Iris pigment epithelial cell (primary cell): ENCODE measurements at places on chromosomes 5 and 9.

DNA sequence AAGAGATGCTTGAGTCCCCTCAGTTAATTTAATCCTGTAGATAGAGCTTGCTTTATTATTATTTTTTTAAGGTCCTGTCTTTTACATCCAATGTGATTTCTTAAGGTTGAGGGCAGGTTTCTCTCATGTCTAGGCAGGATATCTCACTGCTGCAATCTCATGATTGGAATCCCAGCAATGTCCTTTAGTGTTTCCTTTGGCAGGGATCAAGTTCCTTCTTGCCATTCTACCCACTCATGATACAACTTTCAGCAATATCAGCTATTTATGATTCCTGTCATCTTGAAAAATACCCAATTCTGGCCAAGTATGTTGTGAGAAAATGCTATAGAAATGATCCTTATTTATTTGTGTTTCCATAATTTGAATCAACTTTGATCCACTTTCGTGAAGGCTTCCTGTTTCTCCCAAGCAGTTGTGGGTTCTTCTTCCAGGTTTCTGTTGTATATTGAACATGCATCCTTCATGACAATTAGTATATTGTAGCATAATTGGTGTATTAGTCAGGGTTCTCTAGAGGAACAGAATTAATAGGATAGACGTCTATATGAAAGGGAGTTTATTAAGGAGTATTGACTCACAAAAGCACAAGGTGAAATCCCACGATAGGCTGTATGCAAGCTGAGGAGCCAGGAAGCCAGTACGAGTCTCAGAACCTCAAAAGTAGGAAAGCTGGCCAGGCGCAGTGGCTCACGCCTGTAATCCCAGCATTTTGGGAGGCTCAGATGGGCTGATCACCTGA is 18.4 kb upstream of the VPS13A start:
- peak; percentile 88 for DNase-seq

- DNase-seq = peak; percentile 87
Measured at GRCh38 chr5:128038643-128039042, 44.9 kb upstream of the SLC12A2 start.

- no peak for DNase-seq
Measured at GRCh38 chr9:135520916-135521607, at the start of gene LCN1. Gene LCN1 (plus strand): TSS chr9:135521440. CDS start chr9:135521498, 58 bp downstream.

- DNase-seq = no peak
Measured at GRCh38 chr9:70835323-70835722, 286.1 kb downstream of the TRPM3 start.

DNA sequence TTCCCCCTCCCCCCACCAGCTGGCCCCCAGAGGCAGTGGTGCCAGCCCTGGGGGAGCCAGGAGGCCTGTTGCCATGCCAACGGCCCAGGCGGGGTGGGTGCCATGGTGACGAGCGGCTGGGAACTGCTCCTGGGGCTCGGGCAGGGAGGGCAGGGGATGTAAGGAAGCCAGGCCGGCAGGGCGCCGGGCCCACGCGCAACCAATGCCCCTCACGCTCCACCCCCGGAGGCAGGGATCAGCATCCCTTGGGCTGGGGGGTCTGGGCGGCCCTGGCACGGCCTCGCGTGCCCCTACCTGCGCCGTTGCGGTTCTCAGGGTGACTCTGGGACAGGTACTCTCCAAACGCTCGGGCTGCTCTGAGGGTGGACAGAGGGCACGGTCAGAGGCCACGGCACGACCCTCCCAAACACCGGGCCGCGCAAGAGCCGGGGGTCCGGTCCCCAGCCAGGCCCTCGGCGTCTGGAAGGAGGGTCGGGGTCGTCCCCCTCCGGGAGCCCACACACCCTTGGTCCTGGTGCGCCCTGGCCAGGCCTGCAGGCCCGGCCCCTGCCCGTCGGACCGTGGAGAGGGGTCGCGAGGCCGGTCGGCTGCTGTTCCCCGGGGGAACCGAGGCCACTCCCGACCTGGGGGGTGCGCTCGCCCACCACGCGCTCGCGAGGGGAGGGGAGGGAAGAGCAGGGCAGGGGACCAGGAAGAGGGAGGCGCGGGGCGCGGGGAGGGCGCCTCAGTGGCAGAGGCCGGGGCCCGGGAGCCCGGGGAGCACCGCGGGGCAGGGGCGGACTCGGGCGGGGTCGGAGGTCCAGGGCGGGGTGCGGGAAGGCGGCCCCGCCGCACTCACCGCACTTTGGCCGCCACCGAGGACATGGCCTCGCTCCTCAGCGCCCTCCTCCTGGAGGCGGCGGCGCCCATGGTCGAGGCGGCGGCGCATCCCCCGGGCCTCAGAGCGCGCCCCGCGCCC is 661 bp downstream of the NSMF start:
- DNase-seq = no peak

GRCh38 chr9:114469091-114469853 is 36.0 kb downstream of the WHRN start:
- no peak for DNase-seq

GRCh38 chr9:38026021-38026809 is 42.8 kb downstream of the SHB start:
- peak; percentile 97 for DNase-seq

DNA sequence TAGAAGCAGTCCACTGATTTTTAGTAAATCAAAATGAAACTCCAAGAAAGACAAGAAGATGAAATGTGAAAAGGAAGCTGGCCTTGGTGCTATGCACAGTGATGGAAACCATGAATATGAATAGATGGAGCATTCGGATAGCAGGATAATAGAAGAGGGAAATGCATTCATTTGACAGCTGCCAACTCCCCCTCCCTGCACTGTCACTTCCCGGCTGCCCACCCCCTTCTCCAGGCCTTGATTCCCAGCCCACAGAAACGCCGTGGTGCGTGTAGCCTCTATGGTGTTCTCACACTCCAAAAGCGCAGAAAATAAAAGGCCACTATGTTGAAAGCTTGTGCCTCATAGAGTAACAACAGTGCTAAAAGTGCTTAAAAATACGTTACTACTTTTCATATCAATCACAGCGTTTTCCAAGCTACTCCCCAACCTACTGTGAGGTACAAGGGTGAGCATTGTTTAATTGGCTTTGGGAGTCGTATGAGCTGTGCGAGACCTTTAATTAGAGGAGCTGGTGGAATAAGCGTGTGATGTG is 26.1 kb upstream of the IFNK start:
- DNase-seq = no peak

DNA sequence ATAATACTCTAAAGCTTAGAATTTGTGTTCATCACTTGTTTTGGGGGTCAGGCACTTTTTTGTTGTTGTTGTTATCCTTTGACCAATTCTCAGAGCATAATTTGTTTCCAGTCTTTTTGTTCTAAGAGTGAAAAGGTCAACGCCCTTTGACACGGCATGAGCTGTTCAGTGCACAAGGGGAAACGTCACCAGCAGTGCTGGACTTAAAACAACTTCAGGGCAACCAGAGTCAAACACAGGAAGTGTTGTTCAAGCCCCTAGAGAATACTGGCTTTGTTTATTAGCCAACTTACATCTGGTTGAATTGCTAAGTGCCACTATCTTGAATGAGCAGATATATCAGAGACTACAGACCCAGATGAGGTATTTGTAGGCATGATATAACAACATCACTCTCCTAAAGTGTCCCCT is 368.9 kb downstream of the TMEM161B start:
- DNase-seq = no peak

DNA sequence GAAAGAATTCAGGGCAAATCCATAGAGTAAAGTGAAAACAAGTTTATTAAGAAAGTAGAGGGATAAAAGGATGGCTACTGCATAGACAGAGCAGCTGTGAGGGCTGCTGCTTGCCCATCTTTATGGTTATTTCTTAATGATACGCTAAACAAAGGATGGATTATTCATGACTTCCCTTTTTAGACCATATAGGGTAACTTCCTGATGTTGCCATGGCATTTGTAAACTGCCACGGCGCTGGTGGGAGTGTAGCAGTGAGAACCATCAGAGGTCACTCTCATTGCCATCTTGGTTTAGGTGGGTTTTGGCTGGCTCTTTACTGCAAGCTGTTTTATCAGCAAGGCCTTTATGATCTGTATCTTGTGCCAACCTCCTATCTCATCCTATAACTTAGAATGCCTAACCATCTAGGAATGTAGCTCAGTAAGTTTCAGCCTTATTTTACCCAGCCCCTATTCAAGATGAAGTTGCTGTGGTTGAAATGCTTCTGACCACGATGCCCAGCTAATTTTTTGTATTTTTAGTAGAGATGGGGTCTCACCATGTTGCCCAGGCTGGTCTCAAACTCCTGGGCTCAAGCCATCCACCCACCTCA is 42.1 kb downstream of the RFK start:
- no peak for DNase-seq

- DNase-seq = no peak
Measured at GRCh38 chr5:50653946-50654345, 12.5 kb upstream of the PARP8 start.

DNA sequence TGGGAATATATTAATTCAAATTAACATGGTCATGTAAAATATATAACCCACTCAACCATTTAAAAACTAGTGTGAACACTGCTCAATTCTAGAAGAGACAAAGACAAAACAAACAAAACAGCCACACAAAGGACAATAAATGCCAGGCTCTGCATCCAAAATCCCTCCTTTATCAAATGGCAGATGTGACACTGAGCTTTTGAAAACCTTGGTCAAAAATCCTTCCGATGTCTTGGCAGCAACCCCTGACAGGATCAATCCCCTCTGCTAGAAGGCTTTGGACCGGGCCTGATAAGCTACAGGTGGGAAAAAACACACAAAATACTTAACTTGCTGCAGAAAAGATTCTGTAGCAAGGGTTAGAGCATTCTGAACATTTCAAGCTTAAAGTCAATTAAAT is 61.5 kb downstream of the ZFR start:
- no peak for DNase-seq

DNA sequence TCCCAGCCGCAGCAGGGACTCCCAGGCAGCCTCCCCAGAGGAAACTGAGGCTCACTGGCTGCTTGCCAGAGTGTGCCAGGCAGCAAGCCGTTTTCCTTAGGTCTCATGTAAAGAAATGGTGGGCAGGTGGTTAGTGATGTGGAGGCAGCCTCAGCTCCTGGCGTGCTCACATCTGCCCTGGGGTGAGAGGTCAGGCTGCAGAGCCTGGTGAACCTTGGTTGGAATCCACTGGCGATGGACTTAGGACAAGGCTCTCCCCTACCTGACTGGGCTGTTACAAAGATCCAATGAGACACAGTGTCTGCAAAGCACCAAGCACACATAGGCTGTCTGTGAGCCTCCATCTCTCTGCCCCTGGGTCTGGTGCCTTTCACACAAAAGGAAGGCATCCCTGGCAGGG is 30.9 kb downstream of the LHX6 start:
- DNase-seq = no peak

GRCh38 chr5:110908848-110909247 is 162.7 kb upstream of the TSLP start:
- no peak for DNase-seq

GRCh38 chr5:124956471-124957029 is 210.1 kb upstream of the ZNF608 start:
- no peak for DNase-seq

DNA sequence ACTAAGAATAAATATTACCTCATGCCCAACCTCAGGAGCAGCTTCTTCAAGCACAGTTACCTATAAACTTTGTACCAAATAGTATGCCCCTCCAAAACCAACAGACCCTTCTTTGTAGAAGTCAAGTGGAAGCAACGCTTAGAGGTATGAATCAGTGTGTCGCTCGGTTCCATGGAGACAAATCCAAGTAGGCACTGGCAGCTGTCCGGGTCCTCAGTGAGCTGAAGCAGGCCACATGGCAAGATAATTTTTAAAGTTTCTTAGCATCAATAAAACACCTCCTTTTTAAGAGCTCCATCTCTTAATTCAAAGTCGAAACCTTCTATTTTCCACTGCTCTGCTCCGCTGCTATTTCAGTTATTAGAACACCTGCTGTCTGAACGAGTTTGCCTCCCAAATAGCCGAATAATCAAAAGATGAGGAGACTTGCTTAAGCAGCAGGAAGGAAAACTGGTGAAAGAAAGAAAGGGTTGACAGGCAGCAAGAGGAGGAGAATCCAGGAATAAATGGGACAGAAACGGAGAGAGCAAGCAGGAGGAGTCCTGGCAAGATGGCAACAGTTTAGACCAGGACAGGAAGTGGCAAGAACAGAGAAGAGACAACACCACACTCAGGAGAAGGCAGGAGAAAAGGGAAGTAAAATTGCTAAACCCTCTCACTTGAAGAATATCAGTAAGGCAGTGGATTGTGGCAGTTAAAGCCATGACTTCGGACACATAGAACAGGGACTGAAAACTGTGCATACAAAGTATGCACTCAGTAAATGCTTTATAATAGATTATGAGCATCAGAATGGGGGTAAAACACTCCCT is 65.0 kb downstream of the PPP2R2B start:
- no peak for DNase-seq

DNA sequence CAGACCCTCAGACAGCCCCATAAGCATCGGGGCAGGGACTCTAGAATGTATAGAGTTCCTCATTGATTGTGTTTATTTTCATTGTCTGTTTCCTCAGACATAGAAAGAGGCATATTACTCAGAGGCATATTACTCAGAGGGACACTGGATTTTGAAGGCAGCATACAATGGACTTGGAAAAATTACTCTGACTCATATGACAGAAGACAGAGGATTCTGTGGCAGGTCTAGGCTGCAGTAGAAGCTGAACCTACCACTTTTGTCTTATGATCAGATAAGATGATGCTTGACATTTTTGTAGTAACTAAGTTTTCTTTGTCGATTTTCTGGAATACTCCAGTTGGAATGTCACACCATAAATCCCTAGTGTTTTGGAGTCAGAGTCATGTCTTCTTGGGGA is 105.2 kb downstream of the ST8SIA4 start:
- DNase-seq = peak; percentile 39

DNA sequence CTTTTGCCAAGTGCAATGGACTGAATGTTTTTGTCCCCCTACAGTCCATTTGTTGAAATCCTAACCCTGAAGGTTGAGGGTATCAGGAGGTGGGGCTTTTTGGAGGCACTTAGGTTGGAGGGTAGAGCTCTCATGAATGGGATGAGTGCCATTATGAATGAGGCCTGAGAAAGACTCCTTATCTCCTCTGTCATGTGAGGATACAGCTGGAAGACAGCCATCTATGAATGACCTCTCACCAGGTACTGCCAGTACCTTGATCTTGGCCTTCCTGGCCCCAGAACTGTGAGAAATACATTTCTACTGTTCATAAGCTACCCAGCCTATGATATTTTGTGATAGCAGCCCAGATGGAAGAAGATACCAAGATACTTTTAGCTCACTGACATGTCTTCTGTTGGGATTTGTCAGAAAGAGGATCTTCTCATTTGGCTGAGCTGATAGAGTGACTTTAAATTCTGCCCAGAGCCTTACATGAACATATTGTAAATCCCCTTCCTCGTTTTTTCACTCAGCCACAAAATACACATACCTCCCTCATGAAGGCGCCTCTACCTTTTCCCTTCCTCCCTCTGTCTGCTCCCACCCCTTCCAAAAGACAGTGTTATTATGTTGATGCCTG is 256.4 kb downstream of the PDZD2 start:
- DNase-seq = no peak

GRCh38 chr9:87405677-87406542 is 91.8 kb upstream of the DAPK1 start:
- peak; percentile 25 for DNase-seq

- DNase-seq = no peak
Measured at GRCh38 chr5:34045023-34045422, 2.0 kb upstream of the C1QTNF3 start.
